ENCODE measurements at places on chromosomes 3 and 15.

- no peak for DNase-seq
Measured at GRCh38 chr3:43448098-43448497, 161.8 kb downstream of the SNRK start.

DNA sequence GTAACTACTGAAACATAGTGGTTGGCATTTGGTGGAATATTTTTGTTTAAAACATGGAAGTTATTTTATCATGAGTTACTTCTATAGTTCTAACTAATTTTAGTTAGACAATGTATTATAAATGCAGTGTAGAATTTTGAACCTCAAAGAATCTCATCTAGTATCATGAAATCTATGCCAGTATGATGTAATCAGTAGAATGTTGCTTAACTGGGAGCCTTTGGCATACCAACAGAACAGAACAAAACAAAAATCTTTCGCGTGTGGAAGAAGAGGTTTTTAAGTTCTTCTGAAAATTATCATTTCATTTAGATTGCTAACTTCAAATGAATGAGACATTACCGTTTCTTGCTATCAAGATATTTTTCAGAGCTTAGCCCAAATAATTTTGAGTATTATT lies 98.4 kb upstream of the LRRFIP2 start:
- DNase-seq: no peak

GRCh38 chr15:44128443-44128842 lies 66.6 kb downstream of the FRMD5 start:
- no peak for DNase-seq

GRCh38 chr3:71543371-71544016 lies 40.0 kb downstream of the FOXP1 start:
- no peak for DNase-seq

DNA sequence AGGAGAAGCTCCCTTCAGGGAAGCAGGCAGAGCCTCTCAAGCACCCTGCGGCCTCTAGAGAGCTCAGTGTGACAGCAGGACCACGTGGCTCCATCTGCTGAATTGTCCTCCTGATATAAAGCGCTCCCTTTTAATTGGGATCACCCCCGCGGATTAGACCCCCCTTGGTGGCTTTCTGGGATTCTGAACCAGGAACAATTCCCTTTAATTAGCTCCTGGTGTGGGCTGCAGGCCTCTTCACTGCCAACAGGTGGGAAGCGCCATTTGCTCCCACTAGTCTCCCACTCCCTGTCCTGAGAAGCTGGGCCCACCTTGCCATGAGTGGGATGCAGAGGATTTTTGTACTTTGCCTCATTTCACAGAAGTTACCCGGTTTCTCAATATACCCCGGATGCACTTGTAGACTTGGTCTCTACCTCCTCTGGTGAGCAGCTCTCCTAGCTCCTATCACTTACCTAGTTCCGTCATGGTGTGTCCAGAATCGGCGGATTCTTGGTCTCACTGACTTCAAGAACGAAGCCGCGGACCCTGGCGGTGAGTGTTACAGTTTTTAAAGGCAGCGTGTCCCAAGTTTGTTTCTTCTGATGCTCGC lies 592 bp downstream of the PGPEP1L start:
- DNase-seq: no peak

DNA sequence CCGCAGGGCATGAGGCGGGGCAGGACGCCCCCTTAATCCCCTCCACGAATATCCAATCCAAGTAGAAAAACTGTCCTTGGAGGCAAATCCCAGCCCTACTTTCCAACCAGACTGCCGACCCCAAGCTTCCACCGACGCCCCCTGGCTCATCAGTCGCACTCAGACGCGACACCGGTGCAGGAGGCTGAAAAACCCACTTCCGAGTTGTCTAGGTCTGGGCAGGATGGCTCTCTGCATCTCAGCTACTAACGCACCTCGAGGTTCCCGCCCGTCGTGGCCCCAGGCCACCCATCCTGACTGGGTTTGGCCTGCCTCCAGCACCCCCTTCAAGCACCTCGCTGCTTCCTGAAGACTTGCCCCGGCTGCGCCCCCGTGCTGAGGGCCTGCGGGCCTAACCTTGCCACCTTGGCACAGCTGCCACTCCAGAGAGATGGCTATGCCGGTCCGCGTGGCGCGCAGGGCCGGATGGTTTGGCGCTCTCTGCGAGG lies 15.5 kb downstream of the RGMA start:
- no peak for DNase-seq

- DNase-seq: no peak
Measured at GRCh38 chr15:70627734-70628548, 135.4 kb downstream of the UACA start.

Measured in NCI-H187 treated with DMSO at 0.1 percent for 48 hours (cell line).